ENCODE measurements at places on chromosomes 1 and 21. TPM values are rescaled to one million over a fixed set of nuclear protein-coding genes. Genes with fewer than 3 reads are reported as not detected.

Gene LAMC1
- total RNA-seq, result 387 TPM

Gene SAMD13
- 2.5 TPM for total RNA-seq

Gene CFHR3
- total RNA-seq, result not detected

Gene CA14
- total RNA-seq, result 0.42 TPM

Gene BMP8B
- 4.6 TPM for total RNA-seq

Gene DMBX1
- not detected for total RNA-seq

Gene VSIG8
- not detected for total RNA-seq

Gene GUCA2B
- total RNA-seq, result not detected

Gene PGLYRP4
- total RNA-seq, result not detected

Gene SPRR2E
- not detected for total RNA-seq

Gene GABRD
- total RNA-seq, result not detected

- no peak for DNase-seq
- peak overlapping the region; percentile 6 for H3K27ac ChIP-seq
- H3K4me1 ChIP-seq, result no peaks in the 10 kb centered on the region
- peak overlapping the region; percentile 26 for H3K4me3 ChIP-seq
- H3K36me3 ChIP-seq, result no peaks in the 10 kb centered on the region
Measured at GRCh38 chr1:238485057-238485911, 594.6 kb upstream of the ZP4 start.

- H3K27ac ChIP-seq, result peak overlapping the region; percentile 46
- no peaks in the 10 kb centered on the region for H3K27me3 ChIP-seq
- peaks cover 32% of the 10 kb centered on the region for H3K4me1 ChIP-seq
- H3K4me3 ChIP-seq, result no peak overlapping the region
- no peak for DNase-seq
Measured at GRCh38 chr1:14303011-14303410, 295.5 kb upstream of the KAZN start.

DNA sequence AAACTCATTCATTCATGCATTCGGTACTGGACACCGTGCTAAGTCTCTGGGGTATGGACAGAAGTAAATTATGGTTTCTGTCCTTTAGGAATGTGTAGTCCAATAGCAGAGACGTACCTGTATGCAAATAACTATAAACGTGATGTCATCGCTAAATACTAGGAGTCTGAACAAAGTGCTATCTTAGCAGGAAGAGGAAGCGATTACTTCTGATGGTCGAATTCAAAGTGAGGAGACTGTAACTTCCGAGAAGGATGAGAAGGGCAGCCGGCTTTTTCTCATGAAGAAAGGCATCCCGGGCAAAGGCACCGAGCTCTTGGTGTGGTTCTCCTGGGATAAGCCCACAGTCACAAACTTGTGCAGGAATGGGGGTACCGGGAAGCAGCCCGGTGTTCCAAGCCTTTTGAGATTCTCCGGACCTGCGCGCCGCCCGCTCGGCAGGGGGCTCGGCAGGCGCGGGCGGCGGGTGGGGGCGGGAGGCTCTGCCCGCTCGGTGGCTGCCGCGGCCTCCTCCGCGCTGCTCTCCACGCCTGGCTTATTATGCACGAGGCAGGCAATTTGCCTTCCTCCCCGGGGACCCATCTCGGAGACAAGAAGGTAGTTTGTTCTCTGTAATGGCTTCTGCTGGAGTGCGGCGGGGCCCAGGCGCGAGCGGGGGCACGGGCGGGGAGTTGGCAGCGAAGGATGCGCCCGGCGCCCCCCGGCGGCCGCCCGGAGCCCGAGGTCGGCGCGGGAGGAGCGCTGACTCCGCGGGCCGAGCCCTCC, 67.5 kb upstream of the CD1D start:
- H3K27ac ChIP-seq, result no peak overlapping the region
- no peaks in the 10 kb centered on the region for H3K36me3 ChIP-seq
- H3K4me3 ChIP-seq, result peak overlapping the region; percentile 59
- DNase-seq, result no peak

GRCh38 chr1:182278144-182279054, 113.2 kb downstream of the GLUL start:
- H3K4me3 ChIP-seq, result no peak overlapping the region
- DNase-seq, result no peak
- H3K4me1 ChIP-seq, result no peaks in the 10 kb centered on the region
- H3K27me3 ChIP-seq, result no peaks in the 10 kb centered on the region

DNA sequence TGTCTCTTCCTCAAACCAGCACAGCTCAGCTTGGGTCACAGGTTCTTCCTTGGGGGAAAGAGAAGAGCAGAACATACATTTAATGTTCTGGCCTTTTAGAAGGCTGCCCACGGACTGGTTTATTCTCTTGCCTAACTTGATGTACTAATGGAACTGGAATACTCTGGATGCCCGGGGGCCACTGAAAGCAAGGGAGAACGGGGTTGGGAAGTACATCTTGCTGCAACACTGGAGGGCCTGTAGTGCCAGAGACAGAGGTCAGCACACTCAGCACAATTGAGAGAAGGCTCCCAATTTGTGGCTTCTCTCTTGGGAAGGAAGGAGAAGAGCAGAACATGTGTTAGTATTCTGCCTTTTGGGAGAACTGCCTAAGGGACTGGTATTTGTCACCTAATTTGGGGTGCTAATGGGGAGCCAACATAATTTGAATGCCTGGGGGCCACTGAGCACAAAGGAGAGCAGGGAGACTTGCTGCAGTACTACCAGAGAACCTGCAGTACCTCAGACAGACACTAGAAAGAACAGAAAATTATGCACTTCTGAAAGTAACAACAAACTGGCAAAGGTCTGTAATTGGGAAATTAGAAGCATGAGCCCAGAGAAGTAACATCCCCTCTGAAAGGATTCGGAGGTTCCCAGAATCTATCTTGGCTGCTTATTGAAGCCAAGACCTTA, 14.1 kb downstream of the ZNF691 start:
- DNase-seq, result no peak
- no peaks in the 10 kb centered on the region for H3K4me1 ChIP-seq
- H3K4me3 ChIP-seq, result no peak overlapping the region
- no peaks in the 10 kb centered on the region for H3K27me3 ChIP-seq
- no peak overlapping the region for H3K27ac ChIP-seq

DNA sequence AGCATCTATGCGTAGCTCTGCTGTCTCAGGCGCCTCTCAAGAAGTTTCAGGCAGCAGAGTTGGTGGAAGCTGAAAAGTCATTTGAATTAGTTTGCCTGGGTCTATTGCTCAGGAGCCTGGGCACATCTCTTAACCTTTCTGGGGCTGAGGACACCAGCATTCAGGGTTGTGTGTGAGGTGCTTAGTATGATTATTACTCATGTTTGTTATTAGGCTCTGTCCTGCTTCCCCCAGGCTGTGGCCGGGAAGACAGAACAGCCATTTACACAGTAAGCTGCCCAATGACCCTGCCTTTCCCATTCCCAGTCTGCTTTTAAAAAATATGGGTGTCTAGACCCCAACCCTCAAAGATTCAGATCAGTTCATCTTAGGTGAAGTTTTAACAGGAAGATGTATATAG, 53.9 kb upstream of the CACNA1E start:
- DNase-seq, result no peak
- H3K4me1 ChIP-seq, result peaks cover 8% of the 10 kb centered on the region
- H3K4me3 ChIP-seq, result no peak overlapping the region
- no peak overlapping the region for H3K27ac ChIP-seq

GRCh38 chr1:7405844-7406500, 365.1 kb upstream of the VAMP3 start:
- H3K36me3 ChIP-seq, result no peaks in the 10 kb centered on the region
- DNase-seq, result peak; percentile 89
- H3K27ac ChIP-seq, result no peak overlapping the region
- H3K27me3 ChIP-seq, result no peaks in the 10 kb centered on the region

DNA sequence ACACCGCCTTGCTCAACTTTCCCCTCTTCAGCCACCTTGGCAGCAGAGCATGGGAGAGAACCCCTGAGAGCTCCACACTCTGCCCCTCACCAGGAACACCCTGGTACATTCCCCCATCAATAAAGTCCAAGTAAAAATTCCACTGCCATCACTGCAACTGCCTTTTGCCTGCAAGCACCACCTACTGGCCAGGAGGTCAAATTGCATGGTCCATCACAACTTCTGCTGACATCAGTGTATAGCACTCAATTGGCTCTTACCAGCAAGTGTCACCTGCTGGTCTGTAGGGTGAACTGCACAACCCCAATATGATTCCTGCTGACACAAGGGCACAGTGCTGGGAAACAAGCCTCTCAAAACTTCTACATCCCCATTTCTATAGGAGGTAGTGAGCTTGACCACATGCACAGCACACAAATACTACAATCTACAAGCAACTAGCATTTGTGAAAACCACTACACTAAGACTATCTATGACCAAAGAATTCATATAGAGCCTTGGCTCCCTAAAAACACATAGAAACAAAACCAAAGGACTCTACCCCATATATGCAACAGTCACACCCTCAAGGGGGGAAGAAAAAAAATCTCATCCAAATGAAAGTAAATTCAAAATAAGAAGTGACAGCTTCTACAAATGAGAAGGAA, 69.2 kb downstream of the FASLG start:
- no peak overlapping the region for H3K4me3 ChIP-seq
- H3K27me3 ChIP-seq, result no peaks in the 10 kb centered on the region
- no peak for DNase-seq
- H3K4me1 ChIP-seq, result no peaks in the 10 kb centered on the region
- H3K27ac ChIP-seq, result no peak overlapping the region

GRCh38 chr1:115252585-115252984, 85.5 kb downstream of the NGF start:
- H3K27ac ChIP-seq, result no peak overlapping the region
- no peak overlapping the region for H3K4me3 ChIP-seq
- no peak for DNase-seq
- no peaks in the 10 kb centered on the region for H3K27me3 ChIP-seq
- H3K36me3 ChIP-seq, result no peaks in the 10 kb centered on the region
- no peaks in the 10 kb centered on the region for H3K4me1 ChIP-seq

- no peaks in the 10 kb centered on the region for H3K36me3 ChIP-seq
- peaks cover 5% of the 10 kb centered on the region for H3K4me1 ChIP-seq
- no peak overlapping the region for H3K4me3 ChIP-seq
- DNase-seq, result peak; percentile 92
- H3K27ac ChIP-seq, result no peak overlapping the region
Measured at GRCh38 chr1:147890177-147890790, 12.3 kb upstream of the GJA8 start.

DNA sequence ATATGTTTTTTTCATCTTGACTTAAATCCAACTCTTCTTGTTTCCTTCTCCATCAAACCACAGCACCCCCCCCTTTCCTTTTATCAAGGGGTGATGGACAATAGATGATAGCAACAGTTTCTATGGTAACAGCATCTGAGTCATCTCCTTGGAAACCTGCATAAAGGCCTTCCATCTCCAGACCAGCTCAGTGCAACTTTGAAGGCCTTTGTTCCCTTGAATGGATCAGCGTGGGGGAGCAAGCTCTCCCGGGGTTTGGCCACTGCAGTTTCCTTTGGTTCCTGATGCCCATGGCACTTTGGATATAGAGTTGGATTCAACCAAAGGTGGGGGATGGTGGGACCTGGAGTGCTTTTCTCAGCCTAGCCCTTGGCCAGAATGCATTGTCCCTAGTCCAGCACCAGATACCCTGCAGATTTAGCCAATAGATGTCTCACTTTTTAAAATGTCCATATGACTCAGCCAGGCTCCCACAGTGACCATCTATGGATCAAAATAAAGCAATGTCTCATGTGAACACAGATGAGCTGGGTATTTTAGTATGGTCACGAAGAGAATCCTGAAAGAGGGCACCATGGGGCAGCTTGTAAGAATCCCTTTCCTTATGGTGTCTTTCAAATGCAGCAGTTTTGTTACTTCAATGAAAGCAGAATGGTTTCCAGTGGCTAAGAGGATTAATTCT, 127.7 kb downstream of the SPATA46 start:
- H3K4me3 ChIP-seq, result no peak overlapping the region
- no peaks in the 10 kb centered on the region for H3K4me1 ChIP-seq
- DNase-seq, result no peak
- H3K27ac ChIP-seq, result no peak overlapping the region
- H3K36me3 ChIP-seq, result no peaks in the 10 kb centered on the region

GRCh38 chr1:92117526-92117925, 37.4 kb downstream of the BTBD8 start:
- peaks cover 5% of the 10 kb centered on the region for H3K36me3 ChIP-seq
- no peak overlapping the region for H3K27ac ChIP-seq
- no peaks in the 10 kb centered on the region for H3K27me3 ChIP-seq

DNA sequence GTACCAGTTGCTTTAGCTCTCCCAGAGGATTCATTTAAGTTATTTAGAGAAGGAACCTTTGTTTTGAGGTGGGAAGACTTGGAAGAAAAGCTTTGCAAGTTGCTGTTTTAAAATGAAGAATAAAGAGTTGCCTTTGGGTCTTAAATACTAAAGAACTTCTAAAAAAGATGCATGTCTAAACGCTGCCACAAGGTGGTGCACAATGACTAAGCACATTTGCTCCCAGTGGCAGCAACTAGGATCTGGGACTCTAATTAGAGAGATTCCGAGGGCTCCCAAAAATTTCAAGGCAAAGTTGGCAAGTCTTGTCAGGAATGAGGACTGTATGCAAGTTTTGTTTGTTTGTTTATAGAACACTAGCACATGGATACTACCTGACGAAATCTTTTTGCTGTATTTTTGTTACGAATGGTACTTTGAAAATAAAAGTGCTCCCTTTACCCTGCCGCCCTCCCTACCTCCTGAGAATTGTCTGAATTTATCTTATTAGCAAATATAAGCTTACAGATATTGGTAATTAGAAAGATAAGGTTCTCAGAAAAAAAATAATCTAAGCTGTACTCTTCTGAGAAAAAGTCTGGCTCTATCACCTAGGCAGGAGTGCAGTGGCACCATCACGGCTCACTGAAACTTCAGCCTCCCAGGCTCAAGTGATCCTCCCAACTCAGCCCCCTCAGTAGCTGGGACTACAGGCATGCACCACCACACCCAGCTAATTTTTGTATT, 121.8 kb downstream of the HFM1 start:
- no peaks in the 10 kb centered on the region for H3K36me3 ChIP-seq
- no peak overlapping the region for H3K27ac ChIP-seq
- no peak for DNase-seq
- H3K27me3 ChIP-seq, result no peaks in the 10 kb centered on the region
- H3K4me3 ChIP-seq, result peak overlapping the region; percentile 19

DNA sequence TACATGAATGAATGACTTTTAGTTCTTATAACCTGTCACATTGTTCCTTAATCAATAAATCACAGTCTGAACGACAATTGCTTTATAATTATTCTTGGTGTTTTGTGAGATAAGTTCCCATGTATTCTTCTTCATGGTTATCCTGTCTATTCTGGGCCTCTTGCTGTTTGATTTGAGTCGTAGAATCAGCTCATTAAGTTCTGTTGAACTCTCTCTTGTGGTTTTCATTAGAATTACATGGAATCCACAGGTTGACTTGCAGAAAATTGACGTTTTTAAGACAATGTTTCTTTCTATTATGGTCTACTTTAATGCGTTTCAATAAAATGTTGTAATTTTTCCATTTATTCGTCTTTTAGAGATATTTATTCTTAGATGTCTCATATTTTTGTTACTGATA, 4.0 kb upstream of the LCE1A start:
- H3K4me1 ChIP-seq, result no peaks in the 10 kb centered on the region
- H3K4me3 ChIP-seq, result no peak overlapping the region
- no peaks in the 10 kb centered on the region for H3K36me3 ChIP-seq
- no peak overlapping the region for H3K27ac ChIP-seq

Data from esophagus muscularis mucosa (tissue), 4 donors.